Heart right ventricle (tissue), 16 donors: ENCODE measurements at places on chromosomes 2 and 18. TPM values are rescaled to one million over a fixed set of nuclear protein-coding genes. Genes with fewer than 3 reads are reported as not detected.
A peak's percentile ranks its signal among the peaks of the same experiment; 100 is the strongest.

- H3K27ac ChIP-seq, result no peak overlapping the region
- DNase-seq, result no peak
- no peaks in the 10 kb centered on the region for H3K4me1 ChIP-seq
Measured at GRCh38 chr2:201793631-201794030, 12.7 kb upstream of the CDK15 start.

DNA sequence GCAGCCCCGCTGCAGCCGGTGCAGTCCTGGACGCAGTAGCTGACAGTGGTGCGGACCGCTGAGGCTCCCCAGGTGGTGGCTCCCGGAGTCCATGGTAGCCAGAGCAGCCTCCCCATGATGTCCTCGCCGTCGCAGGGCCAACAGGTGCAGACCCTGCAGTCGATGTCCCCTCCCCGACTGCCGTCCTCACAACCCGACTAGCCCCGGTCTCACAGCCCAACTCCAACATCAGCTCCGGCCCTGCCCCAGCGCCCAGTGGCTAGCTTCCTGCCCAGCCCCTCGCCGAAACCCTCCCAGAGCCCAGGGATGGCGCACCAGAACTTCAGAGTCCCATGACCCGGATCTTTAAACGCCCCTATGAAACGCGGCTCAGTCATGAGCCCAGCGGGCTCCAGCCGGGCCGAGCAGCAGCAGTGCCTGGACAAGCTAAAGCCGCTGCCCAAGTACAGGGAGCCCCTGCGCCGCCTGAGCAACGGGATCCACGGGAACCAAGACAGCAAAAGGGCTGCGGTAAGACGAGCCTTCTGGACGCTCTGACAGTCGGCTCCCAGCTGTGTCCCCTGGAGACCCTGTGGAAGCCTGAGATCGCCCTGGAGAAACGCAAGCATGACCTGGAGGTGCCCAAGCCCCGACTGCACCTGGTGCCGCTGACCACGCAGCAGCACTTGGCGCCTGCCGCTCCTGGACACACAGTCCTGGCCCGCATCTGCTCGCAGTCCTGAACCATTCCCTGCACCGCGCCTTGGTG is 53.8 kb upstream of the TUBA3E start:
- DNase-seq, result no peak
- peaks cover 79% of the 10 kb centered on the region for H3K27me3 ChIP-seq
- H3K36me3 ChIP-seq, result no peaks in the 10 kb centered on the region
- no peak overlapping the region for H3K27ac ChIP-seq
- H3K4me3 ChIP-seq, result no peak overlapping the region
- peaks cover 5% of the 10 kb centered on the region for H3K4me1 ChIP-seq

- no peak for DNase-seq
- peaks cover 77% of the 10 kb centered on the region for H3K4me1 ChIP-seq
Measured at GRCh38 chr18:36446059-36446458, 148.5 kb downstream of the FHOD3 start.

GRCh38 chr2:235543128-235543750 is 49.4 kb downstream of the AGAP1 start:
- no peak overlapping the region for H3K27ac ChIP-seq
- peaks cover 2% of the 10 kb centered on the region for H3K4me1 ChIP-seq
- H3K4me3 ChIP-seq, result no peak overlapping the region
- no peaks in the 10 kb centered on the region for H3K36me3 ChIP-seq
- no peaks in the 10 kb centered on the region for H3K27me3 ChIP-seq

DNA sequence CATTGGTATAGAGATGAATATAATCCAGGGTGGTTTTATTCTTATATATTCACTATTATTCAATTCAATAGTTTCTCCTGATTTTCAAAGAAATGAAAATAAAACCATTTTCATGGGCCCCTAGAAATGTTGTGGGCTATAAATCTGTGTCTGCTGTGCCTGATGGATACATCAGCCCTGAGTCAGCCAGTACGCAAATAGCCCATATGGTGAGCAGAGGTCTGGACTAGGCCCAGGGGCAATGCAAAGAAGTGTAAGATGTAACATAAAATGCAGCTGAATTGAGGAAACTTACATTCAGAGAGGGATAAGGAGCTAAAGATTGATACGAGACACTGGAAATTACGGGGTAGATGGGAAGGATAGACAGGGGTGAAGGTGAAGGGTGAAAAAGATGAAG is 122.5 kb downstream of the MAIP1 start:
- no peaks in the 10 kb centered on the region for H3K36me3 ChIP-seq
- no peak overlapping the region for H3K4me3 ChIP-seq
- H3K27ac ChIP-seq, result no peak overlapping the region
- H3K4me1 ChIP-seq, result no peaks in the 10 kb centered on the region

DNA sequence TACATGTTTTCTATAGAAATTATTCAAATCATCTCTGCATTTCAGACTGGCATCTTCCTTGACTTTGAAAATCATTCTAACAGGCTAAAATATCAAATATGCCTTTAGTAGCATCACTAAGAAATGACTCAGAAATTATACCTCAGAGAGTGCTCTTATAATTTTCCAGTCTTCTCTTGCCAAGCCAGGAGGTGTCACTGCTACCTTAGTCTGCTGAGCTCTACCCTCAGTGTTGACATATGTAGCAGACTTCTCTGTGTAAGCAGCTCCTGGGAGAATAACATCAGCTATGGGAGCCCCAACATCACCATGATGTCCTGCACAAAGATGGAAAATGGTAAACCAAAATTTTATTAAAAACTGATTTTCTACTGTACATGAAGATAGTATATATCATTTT is 31.6 kb downstream of the NDUFS1 start:
- no peak overlapping the region for H3K27ac ChIP-seq
- H3K4me1 ChIP-seq, result no peaks in the 10 kb centered on the region
- no peaks in the 10 kb centered on the region for H3K36me3 ChIP-seq
- DNase-seq, result no peak

DNA sequence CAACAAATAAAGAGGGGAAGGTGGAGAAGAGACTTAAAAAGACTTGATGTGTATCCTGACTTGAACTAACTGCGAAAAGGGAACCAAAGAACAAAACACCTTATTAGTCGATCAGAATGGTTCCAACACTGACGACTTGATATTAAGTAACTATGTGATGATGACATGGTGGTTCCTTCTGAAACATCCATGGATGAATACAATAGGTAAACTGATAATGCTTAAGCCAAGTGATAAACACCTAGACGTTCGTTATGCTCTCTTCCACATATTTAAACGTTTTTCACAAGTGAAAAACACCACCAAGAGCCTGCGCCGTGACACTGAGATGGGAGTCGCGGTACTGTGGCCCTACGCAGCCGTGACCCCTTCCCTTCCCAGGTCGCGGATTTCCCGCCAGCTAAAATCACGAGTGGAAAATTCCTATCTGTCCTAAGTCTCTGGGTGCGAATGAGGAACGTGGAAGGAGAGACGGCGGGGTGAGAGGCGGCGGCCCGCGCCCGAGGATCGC is 797 bp downstream of the TTC32 start:
- H3K27me3 ChIP-seq, result no peaks in the 10 kb centered on the region
- H3K27ac ChIP-seq, result peak overlapping the region; percentile 87
- peak overlapping the region; percentile 77 for H3K4me3 ChIP-seq
- no peaks in the 10 kb centered on the region for H3K36me3 ChIP-seq
- DNase-seq, result no peak
- peaks cover 56% of the 10 kb centered on the region for H3K4me1 ChIP-seq

DNA sequence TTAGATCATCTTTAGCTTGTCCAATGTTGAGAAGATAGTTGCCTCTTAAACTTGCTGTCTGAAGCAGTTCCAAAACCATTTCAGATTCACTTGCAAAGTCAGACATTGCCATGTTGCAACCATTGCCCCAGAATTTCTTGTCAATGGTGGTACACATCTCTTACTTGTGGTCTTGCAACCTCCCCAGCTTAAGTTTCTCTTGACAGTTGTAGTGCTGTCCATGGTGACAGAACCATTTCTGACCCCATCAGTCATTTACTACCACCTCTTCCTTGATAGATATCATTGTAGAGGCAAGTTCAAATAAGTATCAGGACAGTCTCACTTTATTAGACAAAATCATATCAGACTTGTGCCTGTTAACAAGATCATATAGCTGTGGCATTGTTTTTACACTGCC is 407.2 kb upstream of the HNRNPA3 start:
- H3K4me1 ChIP-seq, result no peaks in the 10 kb centered on the region
- H3K4me3 ChIP-seq, result no peak overlapping the region
- no peaks in the 10 kb centered on the region for H3K27me3 ChIP-seq
- no peak for DNase-seq
- no peaks in the 10 kb centered on the region for H3K36me3 ChIP-seq
- no peak overlapping the region for H3K27ac ChIP-seq

DNA sequence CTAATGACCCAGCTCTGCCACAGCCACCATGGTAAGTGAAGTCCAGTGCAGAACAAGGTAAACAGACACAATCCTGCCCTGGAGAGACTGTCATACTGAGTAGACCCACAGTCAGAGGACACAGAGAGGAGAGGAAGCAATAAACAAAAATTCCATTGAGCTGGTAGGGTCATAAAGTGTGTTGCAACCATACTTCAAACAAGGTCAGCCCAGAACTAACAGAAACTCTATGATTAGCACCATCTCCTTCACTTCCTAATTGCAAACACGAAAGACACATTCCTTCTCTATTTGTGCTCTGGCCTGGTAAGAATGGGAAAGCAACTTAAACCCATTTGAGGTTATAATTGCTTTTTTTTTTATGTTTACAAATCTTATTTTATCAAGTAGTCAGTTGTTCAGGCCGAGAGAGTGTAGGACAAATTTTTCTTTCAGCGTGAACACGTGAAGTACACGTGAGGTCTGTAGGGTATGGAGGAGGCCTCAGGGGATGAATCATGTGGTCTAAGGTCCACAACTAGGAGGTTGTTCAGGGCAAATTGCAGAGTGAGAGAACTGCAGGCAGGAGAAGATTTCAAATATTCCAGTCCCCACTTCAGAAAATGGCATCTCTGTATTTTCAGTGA is 71.4 kb upstream of the GLS start:
- H3K4me1 ChIP-seq, result peaks cover under 1% of the 10 kb centered on the region
- no peaks in the 10 kb centered on the region for H3K36me3 ChIP-seq
- H3K27ac ChIP-seq, result no peak overlapping the region
- DNase-seq, result no peak
- H3K4me3 ChIP-seq, result no peak overlapping the region
- H3K27me3 ChIP-seq, result no peaks in the 10 kb centered on the region

Gene ATP8B1
- total RNA-seq, result 8.9 TPM

Gene CYP27C1
- total RNA-seq, result 0.10 TPM

Gene FMNL2
- total RNA-seq, result 9.2 TPM

Gene IL36G
- total RNA-seq, result not detected
